ENCODE measurements at places on chromosomes 5 and 9. TPM values are rescaled to one million over a fixed set of nuclear protein-coding genes. Genes with fewer than 3 reads are reported as not detected.

DNA sequence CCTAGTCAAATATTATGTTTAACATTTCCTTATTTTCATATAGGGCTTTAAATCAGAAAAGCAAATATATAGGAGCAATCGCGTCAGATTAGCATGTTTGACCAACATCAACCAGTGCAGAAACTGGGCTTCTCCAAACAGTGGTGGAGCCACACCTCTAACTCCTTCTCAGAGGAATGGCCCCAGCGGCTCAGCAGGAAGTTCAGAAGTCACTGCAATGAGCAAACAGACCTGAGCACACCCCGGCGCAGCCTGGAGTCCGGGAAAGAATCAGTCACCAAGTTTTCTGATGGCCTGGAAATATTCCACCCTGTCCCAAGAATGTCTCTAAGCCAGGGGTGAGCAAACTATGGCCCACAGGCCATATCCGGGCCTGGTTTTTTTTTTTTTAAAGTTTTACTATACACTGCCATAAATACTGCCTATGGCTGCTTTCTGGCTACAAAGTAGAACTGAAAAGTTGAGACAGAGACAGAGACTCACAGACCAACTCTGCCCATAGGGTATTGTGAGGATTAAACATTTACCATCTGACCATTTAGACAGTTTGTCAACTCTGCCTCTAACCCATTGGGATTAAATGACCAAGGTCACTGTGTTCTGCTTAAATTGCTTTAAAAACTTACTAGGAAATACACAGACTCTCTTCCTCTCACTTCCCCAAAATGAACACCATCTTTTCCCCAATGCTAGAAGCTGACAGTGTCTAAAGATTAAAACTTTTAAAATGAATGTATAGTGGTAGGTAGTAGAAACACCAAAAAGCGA, 5.4 kb downstream of the GOLM1 start:
- peaks cover 7% of the 10 kb centered on the region for H3K4me1 ChIP-seq
- no peak for DNase-seq
- no peaks in the 10 kb centered on the region for H3K36me3 ChIP-seq
- H3K27me3 ChIP-seq, result no peaks in the 10 kb centered on the region
- no peak overlapping the region for H3K4me3 ChIP-seq

DNA sequence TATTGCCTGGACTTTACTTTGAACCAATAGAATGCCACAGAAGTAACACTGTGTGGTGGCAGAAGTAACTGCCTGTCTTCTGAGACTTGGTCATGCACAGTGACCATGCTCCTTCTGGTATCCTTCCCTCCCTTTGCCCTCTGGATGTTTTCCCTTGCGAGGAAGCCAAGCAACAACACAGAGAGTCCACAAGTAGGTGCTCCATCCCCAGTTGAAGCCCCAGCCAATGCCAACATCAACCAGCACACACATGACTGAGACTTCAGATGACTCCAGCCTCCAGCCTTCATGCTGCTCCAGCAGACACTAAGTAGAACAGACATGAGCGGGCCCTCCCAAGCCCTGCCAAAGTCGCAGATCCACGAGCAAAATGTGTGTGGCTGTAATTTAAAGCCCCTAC, 129.6 kb downstream of the EPB41L4A start:
- DNase-seq, result no peak
- no peaks in the 10 kb centered on the region for H3K36me3 ChIP-seq
- H3K4me1 ChIP-seq, result no peaks in the 10 kb centered on the region
- no peak overlapping the region for H3K4me3 ChIP-seq

- DNase-seq, result no peak
- H3K4me3 ChIP-seq, result no peak overlapping the region
Observed at GRCh38 chr9:85516976-85517637, 224.6 kb downstream of the AGTPBP1 start.

DNA sequence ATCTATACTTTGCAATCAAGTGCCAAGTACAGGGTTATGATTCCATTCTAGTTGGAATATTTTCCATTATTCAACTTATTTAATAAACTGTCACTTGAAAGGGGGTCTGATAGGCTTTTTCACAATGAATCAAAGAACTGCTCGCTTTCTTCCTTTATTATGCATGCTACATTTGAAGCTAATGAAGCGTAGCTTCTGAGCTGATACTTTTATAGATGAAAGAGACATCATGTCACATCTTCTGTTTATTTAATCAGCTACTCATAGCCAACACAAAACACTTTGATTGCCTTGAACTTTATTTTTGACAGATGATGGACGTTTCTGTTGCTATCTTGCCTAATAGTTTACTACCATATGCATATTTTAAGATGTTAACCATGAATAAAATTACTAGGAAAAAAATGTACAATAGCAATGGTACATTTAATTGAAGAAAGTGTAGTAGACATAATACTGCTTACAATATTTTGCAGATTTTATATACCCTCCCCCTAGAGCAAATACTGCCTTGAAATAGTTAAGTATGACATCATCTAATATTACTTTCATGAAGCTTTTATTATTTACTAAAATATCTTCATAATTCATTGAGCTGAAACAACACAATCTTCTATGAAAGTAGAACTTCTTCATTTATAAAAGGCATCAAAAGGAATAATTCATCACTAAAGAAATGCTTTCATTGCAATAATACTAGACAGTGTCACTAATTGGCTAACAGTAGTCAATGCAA, 529.3 kb upstream of the TYRP1 start:
- H3K27me3 ChIP-seq, result no peaks in the 10 kb centered on the region
- no peaks in the 10 kb centered on the region for H3K36me3 ChIP-seq
- no peaks in the 10 kb centered on the region for H3K4me1 ChIP-seq
- no peak overlapping the region for H3K27ac ChIP-seq

DNA sequence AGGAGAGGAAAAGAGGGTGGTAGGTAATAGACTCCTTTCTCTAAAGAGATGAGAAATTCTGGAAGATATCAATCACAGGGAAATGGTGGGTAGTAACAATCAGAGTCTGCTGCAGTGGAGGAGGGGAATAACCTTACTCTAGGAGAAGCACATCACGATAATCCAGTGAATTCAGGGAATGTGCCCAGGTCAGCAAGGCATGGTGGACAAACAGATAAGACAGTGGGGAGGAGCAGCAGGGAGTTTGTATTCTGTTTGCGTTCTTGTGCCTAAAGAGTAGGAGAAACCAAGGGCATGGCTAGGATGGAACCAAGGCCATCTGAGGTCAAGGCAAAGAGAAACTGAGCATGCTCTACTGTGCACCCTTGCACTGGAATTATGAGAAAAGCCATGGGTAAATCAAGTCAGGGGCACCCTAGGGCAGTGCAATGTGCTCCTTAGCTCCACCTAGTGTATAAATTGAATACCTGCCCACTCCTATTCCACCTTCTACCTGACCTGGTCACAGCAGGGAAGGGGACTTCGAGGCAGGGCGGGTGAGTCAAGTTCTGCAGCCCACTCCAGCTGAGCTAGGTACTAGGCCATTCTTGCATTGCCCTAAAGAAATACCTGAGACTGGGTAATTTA, 31.6 kb downstream of the RETREG1 start:
- DNase-seq, result no peak
- no peak overlapping the region for H3K4me3 ChIP-seq
- no peaks in the 10 kb centered on the region for H3K27me3 ChIP-seq
- H3K27ac ChIP-seq, result no peak overlapping the region

DNA sequence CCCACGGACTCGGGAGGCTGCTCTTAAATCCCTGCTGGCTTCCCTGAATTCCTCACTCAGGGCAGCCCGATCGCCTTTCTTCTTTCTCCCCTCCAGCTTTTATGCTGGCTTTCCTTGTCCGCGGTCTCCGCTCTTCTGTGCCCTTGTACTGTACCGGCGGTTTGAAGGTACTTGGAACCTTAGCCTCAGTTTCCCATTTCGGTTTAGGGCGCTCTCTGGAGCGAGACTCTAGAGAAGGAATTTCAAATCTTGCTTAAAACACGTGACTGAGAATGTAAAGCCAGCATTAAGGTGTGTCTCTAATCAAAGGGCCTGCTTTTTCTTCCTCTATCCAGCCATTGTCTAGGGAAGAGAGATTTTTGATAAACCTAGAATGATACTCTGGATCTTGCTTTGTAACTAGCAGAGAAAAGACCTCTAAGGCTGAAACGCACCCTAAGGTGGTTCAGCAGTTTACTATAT, 650 bp downstream of the GPR107 start:
- peak overlapping the region; percentile 93 for H3K27ac ChIP-seq
- peak overlapping the region; percentile 97 for H3K4me3 ChIP-seq
- no peaks in the 10 kb centered on the region for H3K36me3 ChIP-seq
- H3K4me1 ChIP-seq, result peaks cover 19% of the 10 kb centered on the region

DNA sequence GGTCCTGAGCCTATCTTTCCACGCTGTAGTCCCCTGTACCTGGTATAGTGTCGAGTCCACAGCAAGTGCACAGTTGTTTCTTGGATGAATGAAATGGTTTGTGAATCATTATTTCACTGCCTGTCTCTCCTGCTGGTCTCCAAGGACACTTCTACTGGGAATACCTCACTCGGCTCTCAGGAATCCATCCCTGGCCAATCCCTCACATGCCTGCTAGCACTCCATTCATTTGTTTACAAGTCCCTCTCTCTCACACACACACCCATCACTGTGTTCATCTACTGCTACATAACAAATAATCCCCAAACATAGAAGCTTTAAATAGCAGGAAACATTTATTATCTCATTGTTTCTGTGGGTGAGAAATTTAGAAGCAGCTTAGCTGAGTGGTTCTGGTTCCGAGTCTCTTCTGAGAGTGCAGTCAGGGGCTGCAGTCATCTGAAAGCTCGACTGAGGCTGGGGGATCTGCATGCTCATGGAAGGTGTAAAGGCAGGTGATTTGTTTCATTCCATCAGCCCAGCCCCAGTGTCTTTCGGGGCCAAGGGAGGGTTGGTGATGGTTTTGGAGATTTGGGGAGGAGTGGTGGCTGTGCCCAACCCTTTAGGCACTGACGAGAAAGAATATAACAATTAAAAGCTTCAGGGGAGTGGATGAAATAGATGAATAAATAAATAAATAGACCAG, 132.7 kb upstream of the IER5L start:
- no peak overlapping the region for H3K27ac ChIP-seq
- peaks cover 6% of the 10 kb centered on the region for H3K4me1 ChIP-seq
- no peaks in the 10 kb centered on the region for H3K27me3 ChIP-seq
- H3K36me3 ChIP-seq, result no peaks in the 10 kb centered on the region
- H3K4me3 ChIP-seq, result no peak overlapping the region

- no peaks in the 10 kb centered on the region for H3K4me1 ChIP-seq
- H3K27me3 ChIP-seq, result no peaks in the 10 kb centered on the region
- H3K36me3 ChIP-seq, result peaks cover 20% of the 10 kb centered on the region
- H3K4me3 ChIP-seq, result no peak overlapping the region
Observed at GRCh38 chr9:27561685-27562084, 11.6 kb downstream of the C9orf72 start.

DNA sequence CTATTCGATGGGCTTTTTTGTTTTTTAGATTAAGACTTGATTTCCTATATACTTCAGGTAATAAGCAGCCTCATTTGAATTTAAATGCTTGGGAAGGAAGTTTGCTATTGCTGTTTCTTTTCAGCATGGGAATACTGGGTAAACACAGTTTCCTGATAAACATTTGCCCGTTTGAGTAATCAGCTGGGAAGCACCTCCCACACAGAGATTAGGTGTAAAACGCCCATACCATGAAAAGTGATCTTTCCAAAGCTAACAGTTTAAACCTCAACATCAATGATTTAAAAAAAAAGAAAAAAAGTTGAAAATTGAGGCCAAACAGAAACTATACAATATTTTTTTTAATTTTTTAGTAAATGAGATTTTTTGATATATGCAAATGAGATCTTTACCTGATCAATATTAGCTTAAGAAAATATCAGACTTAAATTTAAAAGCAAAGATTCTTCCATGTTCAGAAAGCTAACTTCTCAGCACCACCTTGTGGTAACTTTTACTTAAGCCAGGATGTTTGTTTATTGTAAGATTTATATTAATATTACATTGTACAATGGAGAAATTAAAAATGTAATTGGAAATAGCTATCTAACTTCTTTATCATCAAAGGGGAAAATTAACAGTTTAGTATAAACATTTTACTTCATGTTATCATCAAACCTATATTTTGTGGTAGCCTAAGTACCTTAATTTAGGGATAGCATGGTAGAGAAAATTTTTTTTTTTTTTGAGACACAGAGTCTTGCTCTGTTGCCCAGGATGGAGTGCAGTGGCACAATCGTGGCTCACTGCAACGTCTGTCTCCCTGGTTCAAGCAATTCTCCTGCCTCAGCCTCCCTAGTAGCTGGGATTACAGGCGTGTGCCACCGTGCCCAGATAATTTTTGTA, 39.8 kb downstream of the F2RL2 start:
- no peaks in the 10 kb centered on the region for H3K36me3 ChIP-seq
- H3K4me3 ChIP-seq, result no peak overlapping the region
- H3K27me3 ChIP-seq, result no peaks in the 10 kb centered on the region
- H3K27ac ChIP-seq, result no peak overlapping the region
- no peak for DNase-seq

GRCh38 chr9:128552744-128553440, 505 bp downstream of the SPTAN1 start:
- peak overlapping the region; percentile 95 for H3K27ac ChIP-seq
- peaks cover 31% of the 10 kb centered on the region for H3K4me1 ChIP-seq
- DNase-seq, result no peak
- H3K4me3 ChIP-seq, result peak overlapping the region; percentile 97
- no peaks in the 10 kb centered on the region for H3K27me3 ChIP-seq

DNA sequence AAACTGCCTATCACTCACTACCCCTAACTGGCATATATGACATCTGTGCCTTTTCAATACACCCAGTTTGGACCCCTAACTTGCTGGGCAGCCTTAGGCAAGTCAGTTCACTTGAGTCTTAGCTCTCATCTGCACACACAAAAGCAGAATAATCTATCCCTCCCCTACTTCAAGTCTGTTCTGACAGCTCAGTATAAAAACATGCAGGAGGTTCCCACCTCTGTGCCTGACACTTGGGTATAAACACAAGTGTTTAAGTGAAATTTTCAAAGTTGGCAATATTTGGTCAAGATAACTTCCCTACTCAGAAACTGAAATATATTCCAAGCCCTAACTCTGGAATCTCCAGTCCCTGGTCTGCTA, 12.6 kb downstream of the HNRNPH1 start:
- H3K36me3 ChIP-seq, result peaks cover 72% of the 10 kb centered on the region
- H3K4me3 ChIP-seq, result no peak overlapping the region
- H3K4me1 ChIP-seq, result peaks cover 3% of the 10 kb centered on the region

NTNG2 gene
- 1.2 TPM for total RNA-seq

FAM78A gene
- 5.0 TPM for total RNA-seq

TAS2R1 gene
- total RNA-seq, result not detected

RNF180 gene
- total RNA-seq, result 46.6 TPM

RASEF gene
- total RNA-seq, result 6.6 TPM

FAXDC2 gene
- 70.5 TPM for total RNA-seq

FAM221B gene
- not detected for total RNA-seq

SLC27A4 gene
- total RNA-seq, result 36.8 TPM

PAEP gene
- not detected for total RNA-seq

ARID3C gene
- total RNA-seq, result not detected

KIF12 gene
- total RNA-seq, result not detected

SLC6A7 gene
- not detected for total RNA-seq

SPINK5 gene
- total RNA-seq, result not detected

Data from thoracic aorta (tissue), 2 donors.